Putamen (tissue), 1 donor: ENCODE measurements at places on chromosomes 5 and 9.

DNA sequence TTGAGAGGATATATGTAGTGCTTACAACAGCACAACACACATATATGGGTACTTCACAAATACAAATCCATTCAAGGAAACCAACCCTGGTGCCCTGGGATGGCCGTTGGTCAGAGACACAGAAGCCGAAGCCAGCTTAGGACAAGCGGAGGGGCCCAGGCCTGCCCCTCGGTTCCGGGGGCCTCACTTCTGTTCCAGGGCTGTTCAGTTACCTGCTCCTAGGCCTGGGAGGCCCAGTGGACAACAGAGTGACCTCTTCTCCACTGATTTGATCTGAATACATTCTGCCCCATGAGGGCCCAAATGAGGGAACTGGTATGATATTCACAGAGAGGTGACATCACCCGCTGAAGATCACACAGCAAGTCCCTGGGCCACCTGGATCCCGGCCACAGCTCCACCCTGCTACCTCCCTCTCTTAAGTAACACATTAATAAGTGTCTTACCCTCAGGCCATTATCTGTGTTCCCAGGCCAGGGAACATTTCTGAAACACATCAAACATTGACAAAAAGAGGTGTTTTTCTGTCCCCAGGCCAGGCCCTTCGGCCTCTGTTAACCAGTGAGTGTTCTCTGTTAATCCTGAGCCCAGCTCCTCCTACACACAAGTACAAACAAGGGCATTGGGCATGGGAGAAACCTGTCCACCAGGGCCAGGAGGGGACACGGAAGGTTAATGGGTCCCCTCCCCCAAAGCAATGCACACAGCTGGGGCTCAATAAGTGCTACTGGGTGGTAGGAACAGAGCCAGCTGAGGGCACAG is 4.5 kb upstream of the GRHPR start:
- DNase-seq: no peak

- no peak for DNase-seq
These were observed 1.1 kb downstream of the DNAJC21 start for GRCh38 chr5:34930462-34930844.

DNA sequence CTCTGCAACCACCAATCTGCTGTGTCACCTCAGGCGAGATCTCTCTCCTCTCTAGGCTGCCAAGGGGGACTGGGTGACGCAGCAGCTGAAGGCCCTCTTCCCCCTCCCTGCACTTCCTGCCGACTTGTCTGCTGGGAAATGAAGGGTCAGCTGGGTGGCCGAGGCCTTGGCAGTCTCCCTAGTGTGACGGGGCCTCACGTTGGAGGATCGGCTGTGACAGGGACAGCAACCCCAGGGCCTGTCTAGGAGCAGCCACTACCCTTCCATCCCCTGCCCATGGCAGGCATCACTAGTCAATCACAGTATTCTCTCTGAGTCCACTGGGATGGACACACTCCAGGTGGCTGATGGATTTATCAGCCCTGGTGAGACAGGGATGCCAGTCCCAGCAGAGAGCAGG is 107.3 kb upstream of the SARDH start:
- DNase-seq: peak; percentile 49

GRCh38 chr5:151745071-151745705 is 13.2 kb downstream of the ATOX1 start:
- DNase-seq: peak; percentile 80

GRCh38 chr9:73020877-73021276 is 68.0 kb upstream of the ALDH1A1 start:
- DNase-seq: no peak

DNA sequence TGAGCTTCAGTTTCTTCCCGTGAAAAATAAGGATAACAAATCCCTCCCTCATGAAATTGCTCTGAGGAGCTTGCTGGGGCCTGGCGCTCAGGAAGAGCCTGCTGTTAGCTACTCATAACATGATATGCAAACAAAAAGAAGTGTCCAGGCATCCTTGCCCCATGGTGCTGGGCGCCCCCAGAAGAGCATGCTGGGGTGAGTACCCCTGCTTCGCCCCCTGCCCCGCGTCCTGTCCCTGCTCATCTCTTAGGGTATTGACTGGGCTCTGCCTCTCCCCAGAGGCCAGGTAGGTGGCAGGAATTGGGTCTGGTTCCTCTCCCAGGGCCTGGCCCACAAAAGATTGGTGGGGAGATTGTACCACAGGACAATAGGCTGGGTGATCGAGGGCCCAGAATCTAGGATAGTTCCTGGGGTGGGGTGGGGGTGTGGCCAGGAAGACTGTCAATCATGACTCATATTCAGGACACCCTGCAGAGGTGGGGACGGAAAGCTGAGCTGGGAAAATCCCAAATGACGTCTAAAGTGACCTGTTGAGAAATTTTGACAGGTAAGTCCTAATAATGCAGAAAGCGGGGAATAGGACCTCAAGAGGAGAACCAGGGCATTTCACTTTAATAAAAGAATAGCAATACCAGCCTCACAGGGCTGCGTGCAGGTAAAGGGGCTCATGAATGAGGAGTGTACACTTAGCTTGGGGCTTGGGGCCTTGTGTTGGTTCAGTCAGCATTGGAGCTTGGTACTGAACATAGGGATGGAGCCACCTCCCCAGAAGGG is 8.9 kb downstream of the PITX1 start:
- DNase-seq: no peak

- DNase-seq: no peak
These were observed 446.8 kb downstream of the CCDC171 start for GRCh38 chr9:15999422-16000339.

GRCh38 chr9:97880336-97880735 is 27.3 kb downstream of the FOXE1 start:
- no peak for DNase-seq

- DNase-seq: no peak
These were observed 483 bp upstream of the EIF4EBP3 start for GRCh38 chr5:140546851-140547507.

DNA sequence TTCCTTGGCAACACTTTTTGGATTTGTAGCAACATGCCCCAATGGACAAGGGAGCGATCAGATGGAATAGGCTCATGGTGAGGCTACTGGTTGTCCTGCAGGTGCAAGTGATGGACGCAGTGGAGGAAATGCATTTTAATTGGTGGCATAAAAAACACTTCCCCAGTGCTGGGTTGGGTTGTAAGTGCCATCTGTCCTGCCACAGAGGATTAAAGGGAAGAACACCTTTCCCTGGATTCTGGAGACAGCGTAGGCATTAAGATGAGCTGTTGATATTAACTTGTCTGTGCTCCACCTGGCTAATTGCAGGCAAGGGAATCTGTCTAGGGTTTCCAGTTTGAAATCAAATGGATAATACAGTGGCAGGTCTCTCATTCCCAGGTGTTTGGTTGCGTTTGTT is 173.4 kb downstream of the ZNF462 start:
- DNase-seq: no peak

GRCh38 chr9:107673861-107674720 is 184.5 kb upstream of the KLF4 start:
- DNase-seq: no peak

GRCh38 chr5:36790847-36791246 is 85.7 kb upstream of the NIPBL start:
- no peak for DNase-seq

DNA sequence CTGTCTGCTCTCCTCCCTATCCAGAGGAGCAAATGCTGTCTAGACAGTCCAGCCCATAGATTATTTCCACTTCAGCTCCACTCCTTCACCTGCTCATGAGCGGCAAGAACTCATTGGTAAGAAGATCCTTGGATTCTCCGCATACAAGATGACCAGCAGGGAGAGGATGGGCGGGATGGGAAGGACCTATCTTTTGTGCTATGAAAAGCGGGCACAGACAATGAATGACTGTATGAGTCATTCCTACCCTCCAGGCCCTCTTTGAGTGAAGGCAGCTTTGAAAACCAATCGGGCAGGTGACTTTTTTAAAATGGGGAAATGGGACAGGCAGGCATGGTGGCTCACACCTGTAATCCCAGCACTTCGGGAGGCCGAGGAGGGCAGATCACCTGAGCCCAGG is 49.4 kb downstream of the SMIM23 start:
- DNase-seq: no peak

DNA sequence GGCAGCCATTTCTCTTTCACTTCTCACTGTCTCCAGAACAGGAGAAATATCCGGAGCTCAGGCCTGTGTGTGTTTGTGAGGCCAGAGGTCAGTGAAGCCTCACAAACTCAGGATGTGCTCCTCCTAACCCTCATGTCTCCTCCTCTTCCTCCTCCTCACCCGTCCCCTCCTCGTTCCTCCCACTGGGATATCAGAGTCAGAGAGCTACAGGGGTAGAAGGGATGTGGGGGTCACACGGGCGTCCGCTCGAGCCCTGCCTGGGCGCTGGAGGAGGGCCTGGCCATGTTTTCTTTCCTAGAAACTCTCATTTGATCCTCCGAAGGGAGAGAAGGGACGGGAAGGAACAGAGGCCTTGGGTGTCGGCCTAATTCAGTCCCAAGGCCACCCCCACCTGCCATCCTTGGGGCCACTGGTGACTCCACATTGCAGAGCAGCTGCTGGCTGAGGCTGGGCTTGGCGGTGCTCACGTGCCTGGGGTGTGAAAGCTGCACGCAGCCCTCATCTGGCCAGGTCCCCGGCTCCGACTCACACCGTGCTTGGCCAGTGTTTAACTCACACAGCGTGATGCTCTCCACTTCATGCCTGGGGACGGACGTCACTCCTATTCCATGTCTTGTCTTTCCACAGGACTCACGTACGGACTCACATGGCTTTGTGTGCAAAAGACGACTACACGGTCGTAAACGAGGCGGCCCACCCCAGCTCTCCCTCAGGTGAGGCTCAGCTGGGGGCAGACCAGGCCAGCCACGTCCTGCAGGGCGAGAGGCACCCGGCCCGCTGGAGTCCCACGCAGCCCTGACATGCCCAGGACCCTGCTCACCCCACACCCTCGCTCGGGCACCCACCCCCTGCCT is 22.6 kb upstream of the SLC6A19 start:
- no peak for DNase-seq

- DNase-seq: no peak
These were observed 831.5 kb downstream of the MAT2B start for GRCh38 chr5:164336906-164337305.

GRCh38 chr5:157497875-157498611 is 38.0 kb downstream of the NIPAL4 start:
- DNase-seq: no peak

GRCh38 chr5:115884704-115885103 is 43.0 kb downstream of the AP3S1 start:
- no peak for DNase-seq

GRCh38 chr9:103169798-103170197 is 174.7 kb downstream of the CYLC2 start:
- no peak for DNase-seq

DNA sequence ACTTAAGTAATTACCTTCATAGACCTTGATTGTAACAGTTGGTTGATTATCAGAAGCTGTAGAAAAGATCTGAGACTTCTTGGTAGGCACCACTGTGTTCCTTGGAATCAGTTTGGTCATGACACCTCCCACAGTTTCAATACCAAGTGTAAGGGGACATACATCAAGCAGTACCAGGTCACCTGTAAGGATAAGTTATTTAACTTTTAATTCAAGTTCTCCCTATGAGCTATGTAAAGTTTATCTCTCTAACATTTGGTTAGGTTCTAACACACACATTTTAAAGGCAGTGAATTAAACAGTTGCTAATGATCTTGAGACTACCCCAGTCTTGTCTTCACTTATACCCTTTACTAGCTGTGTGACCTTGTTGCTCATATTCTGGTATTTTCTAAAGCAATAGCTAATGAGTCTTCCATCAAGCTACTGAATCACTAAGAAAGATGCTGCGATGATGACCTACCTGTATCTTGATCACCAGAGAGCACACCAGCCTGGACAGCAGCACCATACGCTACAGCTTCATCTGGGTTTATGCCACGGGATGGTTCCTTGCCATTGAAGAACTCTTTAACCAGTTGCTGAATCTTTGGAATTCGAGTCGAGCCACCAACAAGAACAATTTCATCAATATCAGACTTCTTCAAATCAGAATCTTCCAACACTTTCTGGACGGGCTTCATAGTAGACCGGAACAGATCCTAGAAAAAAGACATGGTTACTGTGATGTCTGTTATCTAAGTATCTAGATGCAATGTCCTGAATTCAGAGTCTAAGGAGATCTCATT is 2.8 kb downstream of the HSPA5 start:
- no peak for DNase-seq

GRCh38 chr5:135594416-135594960 is 15.7 kb upstream of the CXCL14 start:
- DNase-seq: no peak

DNA sequence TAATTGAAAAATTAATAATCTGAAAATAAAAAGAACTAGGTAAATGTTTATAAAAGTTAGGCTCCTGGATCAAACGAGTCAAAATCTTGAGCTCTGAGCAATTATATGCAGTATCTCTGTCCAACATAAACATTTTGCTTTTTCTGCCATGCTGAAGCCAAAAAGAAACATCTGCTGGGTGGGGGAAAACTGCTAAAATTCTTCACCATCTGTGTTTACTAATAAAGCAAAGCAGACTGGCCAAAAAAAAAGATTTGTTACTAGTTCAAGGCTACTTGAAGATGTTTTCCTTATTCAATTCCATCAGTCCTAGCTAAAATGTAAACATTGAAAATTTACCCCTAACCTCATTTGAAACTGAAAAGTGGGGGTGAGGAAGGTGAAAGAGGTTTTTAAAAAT is 29.7 kb downstream of the GTF3C4 start:
- no peak for DNase-seq

- DNase-seq: no peak
These were observed 192.7 kb downstream of the GNA14 start for GRCh38 chr9:77455312-77455927.

DNA sequence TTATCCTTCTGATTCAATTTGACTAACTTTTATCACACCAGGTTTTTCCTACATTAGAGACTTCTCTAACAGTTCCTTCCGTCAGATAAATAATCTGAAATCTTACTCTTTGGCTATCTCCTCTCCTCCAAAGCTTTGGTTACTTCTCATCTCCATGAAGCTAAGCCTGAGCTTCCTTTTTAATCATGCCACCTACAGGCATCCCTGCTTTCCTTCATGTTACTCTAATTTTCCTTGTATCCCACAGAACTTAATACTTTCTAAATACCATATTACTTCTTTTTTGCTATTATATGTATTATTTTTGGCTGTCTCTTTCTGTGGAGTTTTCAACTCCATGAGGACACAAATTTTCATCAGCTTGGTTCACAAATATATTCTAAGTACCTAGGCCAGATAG is 49.7 kb downstream of the C9 start:
- DNase-seq: no peak

DNA sequence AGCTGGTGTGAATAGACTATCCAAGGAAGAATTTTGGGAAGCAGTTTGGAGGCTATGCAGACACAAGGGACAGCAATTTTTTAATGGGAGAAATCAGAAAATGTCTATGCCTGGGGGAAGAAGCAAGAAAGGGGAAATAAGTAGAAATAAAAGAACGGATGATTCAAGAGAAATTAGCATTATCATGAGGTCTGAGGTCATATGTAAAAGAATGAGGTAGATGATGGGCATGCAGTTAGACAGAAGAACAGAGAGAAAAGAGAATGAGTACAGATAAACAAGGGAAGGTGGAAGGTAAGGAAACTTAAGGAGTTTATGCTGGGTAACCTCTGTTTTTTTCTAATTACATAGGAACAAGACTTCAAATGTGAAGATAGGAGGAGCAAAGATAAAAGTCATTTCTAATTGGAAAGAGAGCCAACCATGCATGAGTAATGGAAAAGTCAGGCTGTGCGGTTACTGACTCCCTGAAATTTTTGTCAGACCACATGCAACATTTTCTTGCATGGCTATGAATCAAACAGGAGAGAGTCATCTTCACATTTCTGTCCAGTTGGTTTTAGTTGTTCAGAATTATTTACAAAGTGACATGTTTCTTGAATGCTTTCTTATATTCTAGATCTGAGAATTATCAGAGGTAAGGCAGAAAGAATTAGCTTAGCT is 101.0 kb upstream of the PIK3R1 start:
- no peak for DNase-seq

- DNase-seq: no peak
These were observed 125.0 kb upstream of the SLC12A2 start for GRCh38 chr5:127958421-127959011.
